ENCODE measurements at places on chromosomes 6 and 20. TPM values are rescaled to one million over a fixed set of nuclear protein-coding genes. Genes with fewer than 3 reads are reported as not detected.

Gene RNF146
- total RNA-seq: 48.6 TPM

- DNase-seq: no peak
These were observed 20.0 kb upstream of the SNTA1 start for GRCh38 chr20:33463332-33464101.

DNA sequence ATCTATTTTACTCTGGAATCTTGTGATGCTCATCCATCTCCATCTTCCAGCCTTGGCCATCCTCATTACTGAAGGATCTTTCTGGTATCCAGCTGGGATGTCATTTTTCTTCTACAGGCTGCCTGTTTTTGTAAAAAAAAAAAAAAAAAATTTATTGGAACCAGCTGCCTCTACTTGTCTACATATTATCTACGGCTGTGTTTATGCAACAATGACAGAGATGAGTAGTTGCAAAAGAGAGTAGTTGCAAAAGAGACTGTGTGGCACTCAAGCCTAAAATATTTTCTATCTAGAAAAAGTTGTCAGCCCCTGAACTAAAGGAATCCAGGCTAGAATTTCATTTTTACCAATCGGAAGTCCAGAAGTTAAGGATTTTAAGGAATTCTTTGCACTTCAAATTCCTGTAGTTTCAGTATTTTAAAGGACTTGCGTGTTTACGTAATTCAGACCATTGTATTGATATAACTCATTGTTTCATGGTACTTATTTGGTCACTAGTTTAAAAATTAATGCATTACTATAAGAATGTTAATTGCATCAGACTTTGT is 38.6 kb upstream of the PLCG1 start:
- no peak for DNase-seq

DNA sequence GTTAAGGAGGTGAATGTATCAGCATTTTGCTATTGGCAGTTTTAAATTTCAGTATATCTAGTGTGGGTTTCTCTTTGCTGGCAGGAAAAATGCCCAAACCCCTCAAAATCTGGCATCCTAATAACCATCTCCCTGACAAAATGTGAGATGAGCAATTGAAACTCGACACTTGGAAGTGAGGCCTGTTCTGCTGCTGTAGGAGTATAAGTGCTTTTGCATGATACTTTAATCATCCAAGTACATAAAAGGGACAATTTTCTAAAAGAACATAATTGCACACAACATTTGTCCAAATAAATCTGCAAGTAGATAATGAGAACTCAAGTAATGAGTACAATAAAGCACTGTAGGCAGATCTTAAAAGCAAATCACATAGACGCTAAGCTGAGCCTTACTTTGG is 36.5 kb downstream of the LAMP5 start:
- DNase-seq: no peak

Gene PRICKLE4
- total RNA-seq: 6.7 TPM

Gene STMN3
- 19.7 TPM for total RNA-seq

DNA sequence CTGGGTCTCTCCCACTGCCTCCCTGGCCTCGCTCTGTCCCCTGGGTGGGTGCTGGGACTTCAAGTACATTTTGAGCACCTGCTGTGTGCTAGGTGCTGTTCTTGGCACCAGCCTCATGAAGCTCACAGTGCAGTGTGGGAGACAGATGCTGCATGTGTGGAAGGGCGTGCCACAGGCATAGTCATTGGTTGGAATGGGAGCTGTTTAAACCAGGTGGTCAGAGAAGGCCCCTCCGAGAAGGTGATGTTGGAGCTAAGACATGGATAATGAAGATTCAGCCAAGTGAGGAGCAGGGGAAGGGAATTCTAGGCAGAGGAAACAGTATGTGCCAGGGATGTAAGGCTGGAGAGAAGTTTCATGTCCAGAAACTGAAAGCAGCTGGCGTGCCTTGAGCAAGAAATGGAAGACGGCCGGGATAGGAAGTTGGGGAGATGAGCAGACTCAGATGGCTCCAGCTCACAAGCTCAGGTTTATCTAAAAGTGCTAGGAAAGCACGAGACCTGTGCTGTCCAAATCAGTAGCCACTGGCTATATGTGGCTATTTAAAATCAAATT is 9.9 kb downstream of the LPIN3 start:
- DNase-seq: no peak

DNA sequence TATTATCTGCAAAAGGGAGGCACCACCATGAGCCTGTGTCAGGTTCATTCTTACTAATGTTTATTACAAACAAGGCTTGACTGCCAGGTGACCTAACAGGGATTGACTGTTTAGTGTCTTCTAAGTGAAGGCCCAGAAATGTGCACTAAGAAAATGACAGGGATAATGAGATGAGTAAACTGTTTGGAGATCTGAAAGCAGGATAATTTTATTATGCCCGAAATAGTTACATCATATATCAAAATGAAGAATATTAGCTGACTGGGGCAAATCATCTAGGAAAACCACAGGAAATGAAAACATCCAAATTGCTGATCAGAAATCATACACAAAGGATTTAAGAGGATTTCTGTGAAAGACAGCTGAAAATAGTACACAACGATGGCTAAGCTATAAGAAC is 516.7 kb downstream of the HDGFL1 start:
- no peak for DNase-seq

DNA sequence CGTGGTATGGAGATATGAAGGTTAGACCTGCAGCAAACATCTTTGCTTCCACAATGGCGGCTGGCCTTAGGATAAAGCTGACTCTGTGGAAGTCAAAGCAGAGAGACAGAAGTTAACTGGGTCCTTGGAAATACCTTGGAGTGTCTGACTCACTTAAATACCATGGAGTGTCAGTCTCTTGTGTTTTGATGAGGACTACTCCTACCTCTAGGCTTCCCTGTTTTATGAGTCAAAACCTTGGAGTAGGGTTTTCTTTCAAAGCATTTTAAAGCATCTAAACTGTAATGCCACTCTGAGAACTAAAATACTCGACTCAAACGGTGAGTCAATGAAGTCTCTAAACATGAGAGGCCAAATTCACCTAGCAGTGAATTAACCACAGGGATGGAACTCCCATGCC is 329.1 kb downstream of the SAMD5 start:
- DNase-seq: no peak

GRCh38 chr6:118135371-118135770 is 228.3 kb downstream of the SLC35F1 start:
- DNase-seq: no peak

DNA sequence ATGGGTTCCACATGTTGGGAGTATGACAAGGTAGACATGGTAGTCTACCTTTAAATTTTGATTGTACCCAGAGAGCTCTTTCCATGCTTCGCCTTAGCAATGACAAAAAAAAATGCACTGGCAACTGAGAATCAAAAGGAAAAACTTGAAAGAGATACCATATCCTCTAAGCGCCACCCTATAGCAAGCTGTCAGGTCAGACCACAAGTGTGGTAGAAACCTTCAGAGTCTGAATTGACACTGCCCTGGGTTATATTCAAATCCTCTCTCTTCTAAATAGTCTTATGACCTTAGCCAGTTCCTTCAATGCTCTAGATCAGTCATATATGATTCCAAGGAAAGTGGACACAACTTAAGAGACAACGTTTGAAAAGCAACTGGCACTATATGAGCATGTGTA is 45.6 kb upstream of the SMLR1 start:
- no peak for DNase-seq

DNA sequence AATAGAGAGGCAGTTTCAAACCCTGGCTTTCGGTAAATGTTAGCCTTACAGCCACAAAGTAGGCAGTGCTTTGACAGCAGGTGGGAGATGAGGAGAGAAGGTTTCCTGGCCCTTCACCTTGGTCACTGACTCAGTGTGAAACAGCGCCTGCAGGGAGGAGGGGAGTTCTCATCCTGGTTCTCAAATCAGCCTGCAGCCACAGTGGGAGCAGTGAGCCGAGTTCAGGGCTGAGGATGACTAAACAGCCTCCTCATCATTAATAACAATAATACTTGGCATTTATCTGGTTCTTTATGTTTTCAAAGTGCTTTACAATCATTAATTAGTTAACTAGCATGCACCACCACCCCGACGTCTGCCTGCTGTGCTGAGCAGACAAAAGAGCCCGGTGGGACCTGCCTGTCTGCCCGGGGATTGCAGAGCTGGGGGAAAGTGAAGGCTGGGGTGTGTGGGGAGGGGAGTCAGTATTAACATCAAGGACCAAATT is 59.6 kb downstream of the PRDM1 start:
- DNase-seq: no peak

DNA sequence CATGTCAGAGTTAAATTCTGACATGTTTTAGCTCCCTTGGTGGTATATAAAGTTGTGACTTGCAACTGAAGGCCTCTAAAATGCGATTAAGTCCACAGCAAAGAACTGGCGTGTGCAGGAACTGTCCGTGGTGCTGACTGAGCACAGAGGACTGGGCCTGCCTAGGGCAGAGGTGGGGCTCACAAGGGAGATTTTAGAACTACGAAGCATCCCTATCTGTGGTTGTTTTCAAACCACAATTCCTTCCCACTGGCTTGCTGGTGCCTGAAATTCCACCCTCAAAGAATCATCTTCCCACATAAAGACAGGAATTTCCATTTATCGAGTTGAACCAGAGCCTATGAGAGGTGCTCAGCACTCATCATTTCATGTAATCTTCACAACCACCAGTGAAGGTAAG is 30.1 kb downstream of the RIMS4 start:
- DNase-seq: no peak

DNA sequence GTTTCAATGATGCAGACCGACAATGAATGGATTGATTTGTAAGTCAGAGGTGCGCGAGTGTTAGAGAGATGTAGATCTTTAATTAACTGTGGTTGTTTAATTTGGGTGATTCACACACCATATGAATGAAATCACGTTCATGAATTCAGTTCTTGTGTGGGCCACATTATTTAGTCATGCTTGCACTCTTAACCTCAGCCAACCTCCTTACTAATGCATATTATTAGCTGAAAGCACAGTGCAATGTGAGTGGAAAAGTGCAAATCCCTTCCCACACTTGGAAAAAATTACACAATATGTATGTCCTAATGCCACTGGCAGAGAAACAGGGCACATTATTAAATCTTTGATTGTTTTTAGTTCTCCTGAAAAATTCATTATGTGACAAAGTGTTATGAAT is 512.5 kb downstream of the BCKDHB start:
- DNase-seq: no peak

Gene RIPPLY2
- not detected for total RNA-seq

- no peak for DNase-seq
These were observed 392.4 kb downstream of the QKI start for GRCh38 chr6:163806755-163807499.

DNA sequence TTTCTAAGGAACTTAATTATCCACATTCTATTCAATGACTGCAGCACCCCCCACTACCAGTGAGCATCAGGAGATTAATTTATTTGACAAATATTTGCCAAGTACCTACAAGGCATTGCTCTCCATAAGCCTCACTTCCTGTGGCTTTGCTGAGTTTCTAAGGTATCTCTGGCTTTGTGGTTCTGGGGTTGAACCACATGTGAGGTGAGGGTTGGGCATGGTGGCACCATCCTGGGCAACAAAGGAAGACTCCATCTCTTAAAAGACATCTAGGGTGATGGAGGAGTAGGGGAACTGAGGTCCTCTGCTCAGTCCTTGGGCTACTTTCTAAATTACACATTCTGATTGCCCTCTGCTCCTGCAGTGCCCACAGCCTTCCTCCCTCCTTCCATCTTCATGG is 25.5 kb upstream of the WFDC2 start:
- no peak for DNase-seq

Gene MMUT
- 27.9 TPM for total RNA-seq

Gene RNF144B
- total RNA-seq: 8.0 TPM

DNA sequence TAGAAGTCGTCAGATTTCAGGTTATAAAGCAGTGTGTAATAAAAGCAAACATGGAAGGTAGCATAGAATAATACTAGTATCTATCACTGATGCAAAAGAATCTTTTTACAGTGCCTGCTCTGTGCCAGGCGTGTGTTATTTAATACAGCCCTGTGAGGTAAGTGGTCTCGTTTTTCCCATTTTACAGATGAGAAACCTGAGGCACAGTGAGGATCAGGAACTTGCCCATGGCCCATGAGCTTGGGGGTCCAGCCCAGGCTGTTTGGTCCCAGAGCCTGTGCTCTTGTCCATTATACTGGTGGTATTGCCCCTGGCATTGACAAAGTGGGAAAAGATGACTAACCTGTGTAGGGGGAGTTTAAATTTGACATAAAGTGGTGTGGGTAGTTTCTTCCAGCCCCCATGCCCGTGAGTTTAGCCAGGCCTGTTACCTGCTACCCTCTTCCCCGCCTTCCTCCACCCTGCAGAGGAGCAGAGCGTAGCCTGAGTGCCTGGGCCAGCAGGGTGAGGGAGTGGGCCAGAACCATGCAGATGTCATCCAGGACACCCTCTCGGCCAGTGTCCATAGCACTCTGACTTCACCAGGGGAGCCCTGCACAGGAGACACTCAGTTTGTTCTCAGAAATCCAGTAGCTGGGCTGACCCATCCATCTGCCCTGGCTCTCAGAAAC is 16.6 kb downstream of the WRNIP1 start:
- no peak for DNase-seq

Gene C2
- 5.5 TPM for total RNA-seq

DNA sequence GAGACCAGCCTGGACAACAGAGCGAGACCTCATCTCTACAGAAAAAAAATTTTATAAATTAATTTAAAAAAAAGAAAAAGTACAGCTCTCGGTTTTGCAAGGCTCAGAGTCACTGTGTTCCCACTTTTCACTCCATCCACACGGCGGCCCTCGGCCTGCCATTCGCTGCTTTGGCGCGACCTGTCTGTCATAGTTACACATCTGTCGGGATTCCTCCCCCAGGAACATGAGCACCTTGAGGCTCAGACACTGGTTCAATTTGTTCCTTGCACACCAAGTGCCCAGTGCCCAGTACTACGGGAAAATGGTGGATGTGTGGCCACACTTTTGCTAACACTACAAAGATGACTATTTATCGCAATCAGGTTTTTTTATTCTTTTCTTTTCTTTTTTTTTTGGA is 8.4 kb downstream of the CTSZ start:
- no peak for DNase-seq

Gene POPDC3
- total RNA-seq: not detected

DNA sequence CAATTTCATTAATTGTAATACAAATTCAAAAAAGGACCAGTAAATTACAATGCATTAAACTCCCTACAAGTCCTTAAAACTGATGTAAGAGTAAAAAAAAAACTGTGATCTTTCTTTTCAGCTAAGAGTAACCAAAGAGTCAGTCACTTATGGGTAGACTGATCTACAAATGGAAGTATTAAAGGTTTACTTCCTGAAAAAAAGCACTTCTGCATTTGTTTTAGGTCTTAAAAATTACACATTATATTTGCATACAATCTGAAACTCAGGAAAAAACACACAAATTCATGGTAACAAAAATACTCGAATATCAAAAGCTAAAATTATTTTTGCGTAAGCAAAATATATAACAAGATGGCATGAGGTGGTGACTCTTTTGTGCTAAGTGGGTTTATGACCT is 23.5 kb downstream of the USP49 start:
- no peak for DNase-seq

Gene INSM1
- 0.73 TPM for total RNA-seq

- no peak for DNase-seq
These were observed 164.0 kb downstream of the MRPL14 start for GRCh38 chr6:43963203-43963602.

Gene ANKRD66
- total RNA-seq: not detected

- no peak for DNase-seq
These were observed 92.4 kb upstream of the SLC24A3 start for GRCh38 chr20:19120011-19120410.

All from mucosa of descending colon (tissue), 3 donors.